ENCODE measurements at places on chromosomes 12 and 14.

DNA sequence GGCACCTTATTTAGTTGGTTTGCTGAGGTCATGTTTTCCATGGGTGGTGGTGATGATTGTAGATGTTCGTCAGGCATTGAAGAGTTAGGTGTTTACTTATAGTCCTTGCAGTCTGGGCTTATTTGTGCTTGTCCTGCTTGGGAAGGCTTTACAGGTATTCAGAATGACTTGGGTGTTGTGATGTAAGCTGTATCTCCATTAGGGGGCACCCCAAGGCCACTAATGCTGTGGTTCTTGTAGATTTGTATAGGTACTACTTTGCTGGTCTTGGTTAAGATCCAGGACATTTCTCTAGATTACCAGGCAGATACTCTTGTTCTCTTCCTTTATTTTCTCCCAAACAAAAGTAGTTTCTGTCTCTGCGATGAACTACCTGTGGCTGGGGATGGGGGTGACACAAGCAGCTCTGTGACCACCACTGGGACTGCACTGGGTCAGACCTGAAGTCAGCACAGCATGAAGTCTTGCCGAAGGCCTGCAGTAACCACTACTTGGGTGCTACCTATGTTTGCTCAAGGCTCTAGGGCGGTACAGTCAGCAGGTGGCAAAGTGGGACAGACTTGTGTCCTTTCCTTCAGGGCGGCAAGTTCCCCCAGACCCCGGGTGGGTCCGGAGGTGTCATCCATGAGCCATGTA lies 35.8 kb upstream of the FBXO33 start:
- no peak for DNase-seq

GRCh38 chr12:56596815-56597214 lies 33.3 kb downstream of the BAZ2A start:
- no peak for DNase-seq

GRCh38 chr14:50954811-50955372 lies 10.6 kb upstream of the PYGL start:
- no peak for DNase-seq

GRCh38 chr14:93369713-93370266 lies 22.8 kb downstream of the COX8C start:
- no peak for DNase-seq

DNA sequence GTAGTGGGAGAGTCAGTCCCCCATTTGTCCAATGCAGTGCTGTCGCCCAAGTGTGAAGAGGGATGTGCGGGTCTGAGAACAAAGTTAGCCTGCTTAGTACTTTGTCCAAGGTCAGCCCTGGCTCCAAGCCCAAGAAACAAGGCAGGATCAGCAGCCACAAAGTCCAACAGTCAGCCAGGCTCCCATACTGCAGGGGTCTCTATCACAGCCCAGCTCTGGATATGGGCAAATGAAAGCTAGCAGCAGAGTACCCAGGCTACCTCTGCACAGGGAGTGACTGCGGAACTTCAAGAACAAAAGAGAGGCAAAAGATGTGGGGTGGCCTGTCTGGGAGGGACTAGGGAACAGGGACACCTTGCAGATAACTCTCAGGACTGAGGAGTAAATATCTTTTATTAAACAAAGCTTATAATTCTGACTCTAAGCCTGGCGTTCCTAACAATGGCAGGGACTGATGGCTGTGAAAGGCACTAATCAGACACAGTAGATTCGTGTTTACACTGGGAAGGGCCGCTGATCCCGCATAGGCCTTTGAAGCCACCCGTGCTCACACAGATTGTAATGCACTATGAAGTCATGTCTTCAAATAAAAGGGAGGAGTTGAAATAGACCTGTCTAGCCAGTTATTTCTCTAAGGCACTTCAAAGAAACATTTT lies 91.0 kb upstream of the EEA1 start:
- no peak for DNase-seq

DNA sequence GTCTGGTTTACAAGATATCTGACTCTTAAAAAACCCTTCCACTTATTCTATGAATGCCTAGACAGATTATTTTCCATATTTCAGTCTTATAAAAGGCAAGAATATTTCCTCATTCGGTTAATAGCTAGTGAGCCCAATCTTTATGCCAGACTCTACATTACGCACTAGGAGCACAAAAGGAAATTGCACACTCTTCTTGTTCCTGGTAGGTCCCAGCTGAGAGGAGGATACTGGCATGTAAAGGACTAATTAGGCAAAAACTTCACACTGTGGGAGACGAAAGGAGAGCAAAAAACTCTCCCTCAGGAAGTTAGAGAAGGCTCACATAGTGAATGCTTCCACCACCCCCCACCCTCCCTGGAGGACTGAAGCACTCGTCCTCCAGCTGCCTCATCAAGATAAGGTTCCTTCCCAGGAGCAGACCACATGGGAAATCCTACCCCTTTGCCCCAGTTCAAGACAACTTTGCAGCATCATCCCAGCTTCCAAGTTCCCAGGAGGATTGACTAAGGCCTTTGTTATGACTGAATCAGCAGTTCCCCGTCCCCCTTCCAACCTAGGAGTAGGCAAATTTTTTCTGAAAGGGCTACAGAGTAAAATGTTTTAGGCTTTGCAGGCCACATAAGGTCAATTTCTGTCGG lies 14.5 kb downstream of the CAPZA3 start:
- DNase-seq: no peak

DNA sequence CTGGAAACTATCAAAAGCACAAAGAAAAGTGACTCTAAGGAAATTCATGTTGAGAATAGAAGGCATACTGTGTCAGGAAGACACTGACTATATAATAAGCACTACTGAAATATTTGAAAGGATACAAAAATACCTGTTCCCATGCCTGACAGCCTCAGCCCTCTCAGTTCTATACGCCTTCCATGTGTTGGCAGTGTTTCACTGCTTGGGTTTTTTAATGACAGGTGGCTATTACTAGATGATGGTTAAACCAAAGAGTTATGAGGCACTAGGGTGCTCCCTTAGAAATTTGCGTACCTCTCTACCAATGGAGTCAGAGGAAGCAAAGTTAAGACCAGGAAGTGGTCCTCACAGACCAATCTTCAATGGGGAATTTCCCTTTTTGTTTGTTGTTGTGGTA lies 25.6 kb upstream of the SLC5A8 start:
- no peak for DNase-seq

DNA sequence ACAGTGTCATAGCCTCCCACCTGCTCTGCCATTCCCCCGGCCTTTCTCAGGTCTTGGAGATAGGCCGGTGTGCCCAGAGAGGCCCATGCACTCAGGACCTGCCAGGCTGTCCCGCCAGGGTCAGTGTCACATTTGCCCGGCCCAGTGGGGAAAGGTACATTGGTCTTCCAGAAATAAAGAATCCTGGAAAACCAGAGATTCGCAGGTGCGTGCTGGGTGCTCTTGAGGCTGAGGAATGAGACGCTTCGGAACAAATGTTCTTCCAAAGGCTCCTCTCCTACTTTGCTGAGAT lies 205.8 kb upstream of the RTL1 start:
- no peak for DNase-seq

- DNase-seq: no peak
These were observed 13.0 kb upstream of the C12orf71 start for GRCh38 chr12:27095346-27095745.

- no peak for DNase-seq
These were observed 313.6 kb downstream of the NUAK1 start for GRCh38 chr12:105825141-105825540.

DNA sequence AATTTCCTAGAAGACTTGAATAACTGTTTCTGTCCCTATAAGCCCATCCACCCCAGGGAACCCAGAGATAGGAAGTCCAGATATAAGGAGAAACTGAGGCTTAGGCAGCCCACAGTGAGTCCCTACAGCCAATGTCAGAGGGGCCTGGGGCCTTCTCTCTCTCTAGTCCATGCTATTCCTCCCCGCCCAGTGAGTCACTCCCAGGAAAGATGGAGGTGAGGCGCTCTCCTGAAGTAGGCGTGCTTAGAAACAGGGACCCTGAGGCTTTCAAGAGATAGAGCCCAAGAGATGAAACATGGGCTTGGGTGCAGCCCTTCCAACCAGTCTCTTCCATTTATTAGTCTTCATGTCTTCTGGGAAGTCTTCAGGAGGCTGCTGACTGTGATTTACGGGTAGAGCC lies 2.3 kb upstream of the SMUG1 start:
- DNase-seq: no peak

DNA sequence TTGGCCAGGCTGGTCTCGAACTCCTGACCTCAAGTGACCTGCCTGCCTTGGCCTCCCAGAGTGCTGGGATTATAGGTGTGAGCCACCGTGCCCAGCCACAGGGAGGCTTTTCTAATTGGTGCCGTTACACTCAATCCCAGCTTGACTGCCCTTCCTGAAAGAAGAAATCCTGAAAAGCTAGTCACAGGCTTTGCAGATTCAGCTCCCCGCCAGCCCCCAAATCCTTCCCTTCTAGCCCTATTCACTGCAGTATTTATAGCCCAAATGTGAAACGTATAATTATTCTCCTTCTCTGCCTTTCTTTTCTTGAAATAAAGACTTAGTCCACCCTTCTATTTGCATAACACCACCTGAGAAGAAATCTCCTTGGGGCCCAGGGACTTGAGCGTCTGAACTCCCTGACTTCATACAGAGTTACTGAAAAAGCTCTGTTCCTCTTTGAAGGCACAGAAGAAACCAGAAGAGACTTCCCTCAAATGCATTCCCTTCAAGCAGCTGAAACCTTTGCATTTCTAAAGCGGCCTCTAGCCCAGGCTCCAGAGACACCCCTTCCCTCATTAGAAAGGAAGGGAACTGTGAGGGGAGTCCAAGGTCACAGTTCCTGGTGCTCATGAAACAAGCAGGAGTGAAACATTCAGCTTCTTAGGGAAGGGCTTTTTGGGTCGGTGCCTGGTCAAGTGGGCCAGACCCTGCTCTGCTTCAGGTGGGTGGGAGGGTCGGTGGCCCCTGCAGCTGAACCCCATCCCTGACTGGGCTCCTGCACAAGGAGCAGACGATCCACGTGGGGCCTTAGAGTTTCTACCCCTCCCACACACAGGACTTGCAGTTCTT lies 42.3 kb upstream of the BATF start:
- DNase-seq: no peak

- no peak for DNase-seq
These were observed 2.0 kb downstream of the CRY1 start for GRCh38 chr12:107091381-107091780.

DNA sequence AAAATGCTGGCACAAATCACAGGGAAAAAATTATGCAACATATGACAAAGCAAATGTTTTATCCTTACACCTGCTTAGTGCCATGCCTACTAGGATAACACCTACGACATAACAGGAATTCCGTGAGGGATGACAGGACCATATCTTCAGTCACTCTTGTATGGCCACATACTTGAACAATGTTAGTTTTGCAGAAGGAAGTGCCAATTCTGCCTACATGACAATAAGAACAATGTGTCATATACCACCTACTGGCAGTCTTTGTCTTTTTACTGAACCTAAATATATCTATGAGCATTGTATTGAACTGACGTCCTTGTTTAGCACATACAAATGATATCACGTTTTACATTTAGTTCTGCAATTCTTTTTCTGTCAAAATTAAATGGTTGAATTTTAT lies 234.0 kb downstream of the ADAMTS20 start:
- no peak for DNase-seq

DNA sequence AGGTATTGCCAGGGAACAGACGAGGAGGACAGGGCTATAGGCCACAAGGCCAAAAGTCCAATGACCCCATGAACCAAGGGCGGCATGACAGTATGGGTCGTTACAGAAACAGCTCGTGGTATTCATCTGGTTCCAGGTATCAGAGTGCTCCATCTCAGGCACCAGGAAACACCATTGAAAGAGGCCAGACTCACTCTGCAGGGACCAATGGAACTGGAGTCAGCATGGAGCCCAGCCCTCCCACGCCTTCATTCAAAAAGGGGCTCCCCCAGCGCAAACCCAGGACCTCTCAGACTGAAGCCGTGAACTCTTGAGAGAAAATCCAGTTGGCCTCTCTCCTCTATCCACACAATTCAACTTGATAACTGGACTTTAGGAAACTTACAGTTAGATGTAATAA lies 12.9 kb upstream of the KCNH3 start:
- DNase-seq: no peak

DNA sequence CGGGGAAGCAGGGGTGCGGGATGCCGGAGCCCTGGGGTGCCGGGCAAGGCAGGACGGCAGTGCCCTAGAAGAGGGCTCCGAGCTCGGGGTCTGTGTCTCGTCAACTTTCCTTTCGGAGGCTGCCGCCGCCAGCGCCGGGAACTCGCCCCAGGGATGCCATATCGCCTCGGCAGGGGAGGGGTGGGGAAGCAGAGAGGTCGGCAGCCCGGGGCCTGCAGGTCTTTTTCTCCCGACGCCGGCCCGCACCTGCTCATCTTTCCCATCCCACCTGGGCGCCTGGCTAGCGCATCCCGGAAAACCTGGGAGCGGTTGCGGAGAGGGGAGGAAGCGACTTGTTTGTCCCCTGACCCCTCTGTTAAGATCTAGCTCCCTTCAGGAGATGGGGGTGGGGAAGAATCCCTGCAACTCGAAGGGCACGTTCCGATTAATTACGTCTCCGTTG lies 547 bp downstream of the CNTN1 start:
- DNase-seq: no peak

DNA sequence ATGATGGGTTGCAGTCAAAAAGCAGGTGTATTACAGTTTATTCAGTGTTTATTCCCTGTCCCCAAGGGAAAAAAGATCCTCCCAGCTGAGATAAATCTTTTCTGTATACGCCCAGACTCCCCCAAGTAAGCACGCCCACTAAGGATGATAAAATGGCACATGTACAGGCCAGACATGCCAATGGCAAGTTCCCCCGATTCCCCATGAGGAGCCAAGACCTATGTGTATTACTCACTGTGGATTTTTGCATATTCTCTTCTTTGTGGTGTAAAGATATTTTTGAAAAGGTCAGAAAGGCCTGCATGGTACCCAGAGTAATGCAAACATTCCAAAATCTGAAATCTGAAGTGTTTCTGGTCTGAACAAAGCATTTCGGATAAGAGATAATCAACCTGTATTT lies 22.2 kb downstream of the NR2C1 start:
- DNase-seq: no peak

DNA sequence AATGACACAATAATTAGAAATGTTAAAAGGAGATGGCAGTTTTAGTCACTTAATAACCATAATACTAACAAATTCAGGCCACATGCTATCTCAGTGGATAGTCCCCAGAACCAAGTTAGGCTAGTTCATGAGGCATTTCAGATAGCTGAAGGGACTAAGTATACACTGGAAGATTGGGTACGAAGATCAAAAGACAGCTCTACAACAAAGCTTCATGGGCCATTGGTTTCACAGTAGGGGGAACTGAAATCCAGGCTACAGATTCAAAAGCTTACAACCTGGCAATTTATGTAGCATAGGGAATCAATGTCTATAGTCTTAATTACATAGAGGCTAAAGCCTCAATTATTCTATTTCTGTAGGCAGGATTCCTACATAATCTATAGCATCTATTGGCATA lies 343.0 kb downstream of the RGS6 start:
- no peak for DNase-seq

All from stimulated activated CD8-positive, alpha-beta memory T cell treated with anti-CD3 and anti-CD28 coated beads, Interleukin-4, amount 100 ng/mL, for 1 hour (primary cell).